ENCODE measurements at places on chromosomes 4 and X.

- no peak for DNase-seq
Observed at GRCh38 chr4:182175788-182176519, 67.2 kb upstream of the TENM3 start.

GRCh38 chrX:121479406-121479805 lies 432.0 kb downstream of the GLUD2 start:
- no peak for DNase-seq

DNA sequence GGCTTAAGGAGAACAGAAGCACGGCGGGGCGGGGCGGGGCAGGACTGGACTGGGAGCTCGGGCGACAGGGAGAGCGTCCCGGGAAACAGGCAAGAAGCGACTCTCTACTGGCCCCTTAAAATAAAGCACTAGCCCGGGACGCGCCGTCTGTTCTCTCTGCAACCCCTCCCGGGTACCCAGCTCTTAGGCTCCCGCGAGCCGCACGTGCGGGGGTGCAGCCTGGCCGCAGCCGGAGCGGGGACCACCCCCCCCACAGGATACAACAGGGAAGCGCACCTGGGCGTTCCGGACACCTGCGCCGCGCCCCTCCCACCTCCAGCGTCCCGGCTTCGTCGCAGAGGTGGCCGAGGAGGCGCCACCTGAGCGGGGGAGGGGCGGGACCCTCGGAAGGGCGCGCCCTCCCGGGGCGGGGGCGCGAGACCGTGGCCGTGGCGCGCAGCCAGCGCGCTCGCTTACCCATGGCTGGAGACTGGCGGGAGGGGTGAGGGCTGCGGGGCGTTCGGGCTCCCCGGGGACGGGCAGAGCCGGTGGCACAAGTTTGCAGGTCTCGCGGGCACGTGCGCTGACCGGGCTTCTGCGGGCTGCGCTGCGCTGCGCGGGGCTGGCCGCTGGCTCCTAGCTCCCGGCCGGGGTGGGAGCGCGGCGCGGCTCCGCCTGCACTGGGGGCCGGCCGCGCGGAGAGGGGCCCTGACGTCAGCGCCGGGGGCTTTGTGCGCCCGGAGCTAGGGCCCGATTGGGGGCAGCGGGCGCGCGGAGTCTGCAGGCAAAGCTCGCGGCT lies 91.5 kb downstream of the GEMIN8 start:
- DNase-seq = no peak

DNA sequence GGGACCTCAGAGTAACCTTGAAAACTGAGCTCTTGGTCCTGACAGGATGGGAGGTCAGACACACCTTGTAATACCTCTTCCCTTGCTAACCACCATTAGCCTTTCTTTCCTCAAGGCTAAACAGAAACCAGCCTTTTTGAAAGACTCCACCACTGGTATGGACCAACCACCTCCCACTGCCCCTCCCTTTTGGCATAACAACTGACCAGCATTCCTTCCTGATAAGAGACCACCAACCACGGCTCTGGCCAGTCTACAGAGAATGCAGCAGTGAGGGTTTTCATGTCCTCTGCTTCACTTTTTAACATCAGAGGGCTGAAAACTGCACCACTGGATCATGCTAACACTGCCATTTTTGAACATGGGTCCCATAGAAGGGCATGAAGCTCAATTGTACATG lies 100.2 kb upstream of the MID1IP1 start:
- DNase-seq = no peak

DNA sequence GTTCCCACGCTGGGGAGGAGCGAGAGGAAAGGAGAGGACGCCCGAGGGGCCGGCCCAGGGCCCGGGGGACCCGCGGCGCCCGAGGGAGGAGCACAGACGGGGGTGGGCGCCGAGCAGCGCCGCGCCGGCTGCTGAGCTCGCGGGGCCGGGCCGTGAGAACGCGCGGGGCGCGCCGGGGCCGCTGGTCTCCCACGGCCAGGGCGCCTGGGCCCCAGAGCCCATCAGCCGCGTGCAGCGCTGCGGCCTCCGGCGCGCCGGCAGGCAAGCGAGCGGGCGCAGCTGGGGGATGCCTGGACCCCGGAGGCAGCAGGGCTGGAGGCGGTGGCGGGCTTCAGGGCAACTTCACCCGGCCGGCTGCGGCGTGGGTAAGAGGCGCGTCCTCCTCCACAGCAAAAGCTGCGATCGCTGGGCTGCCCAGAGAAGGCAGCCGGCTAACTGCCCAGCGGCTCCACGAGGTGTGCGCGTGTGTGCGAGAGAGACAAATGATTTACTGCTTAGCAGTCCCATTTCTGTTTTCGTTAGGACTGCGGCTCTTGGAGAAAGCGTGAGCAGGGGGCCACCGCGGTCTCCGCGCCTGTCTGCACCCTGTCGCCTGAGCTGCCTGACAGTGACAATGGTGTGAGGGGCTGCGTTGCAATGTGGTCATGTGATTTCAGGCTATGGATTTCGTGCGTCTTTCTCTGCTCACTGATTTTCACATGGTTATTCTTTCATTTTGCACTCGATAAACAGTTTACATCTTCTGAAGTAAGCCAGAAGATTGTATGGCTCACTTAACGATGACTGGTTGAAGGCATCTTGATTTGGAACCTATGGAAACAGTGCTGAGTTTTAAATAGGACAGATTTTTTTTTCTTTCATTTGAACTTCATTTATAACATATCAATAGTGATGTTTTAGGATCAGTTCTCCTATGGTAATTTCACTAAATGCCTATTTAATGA lies 1.2 kb downstream of the GUCY1A1 start:
- DNase-seq = no peak

- no peak for DNase-seq
Observed at GRCh38 chr4:97942951-97943350, 200.3 kb downstream of the STPG2 start.

DNA sequence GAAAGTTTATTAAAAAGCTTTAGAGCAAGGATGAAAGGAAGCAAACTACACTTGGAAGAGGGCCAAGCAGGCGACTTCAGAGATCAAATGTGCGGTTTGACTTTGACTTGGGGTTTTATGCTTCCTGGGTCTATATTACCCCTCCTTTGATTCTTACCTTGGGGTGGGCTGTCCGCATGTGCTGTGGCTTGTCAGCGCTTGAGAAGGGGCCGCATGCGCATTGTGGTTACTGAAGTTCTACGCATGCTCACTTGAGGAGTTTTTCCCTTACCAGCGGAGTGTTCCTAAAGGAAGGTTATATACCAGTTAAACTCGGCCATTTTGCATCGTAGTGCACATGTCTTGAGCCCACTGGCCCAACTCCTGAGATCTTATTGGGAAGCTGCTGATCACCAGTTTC lies 9.9 kb downstream of the ZNF157 start:
- peak; percentile 75 for DNase-seq

- DNase-seq = no peak
Observed at GRCh38 chr4:102988429-102989020, 31.0 kb downstream of the SLC9B1 start.

DNA sequence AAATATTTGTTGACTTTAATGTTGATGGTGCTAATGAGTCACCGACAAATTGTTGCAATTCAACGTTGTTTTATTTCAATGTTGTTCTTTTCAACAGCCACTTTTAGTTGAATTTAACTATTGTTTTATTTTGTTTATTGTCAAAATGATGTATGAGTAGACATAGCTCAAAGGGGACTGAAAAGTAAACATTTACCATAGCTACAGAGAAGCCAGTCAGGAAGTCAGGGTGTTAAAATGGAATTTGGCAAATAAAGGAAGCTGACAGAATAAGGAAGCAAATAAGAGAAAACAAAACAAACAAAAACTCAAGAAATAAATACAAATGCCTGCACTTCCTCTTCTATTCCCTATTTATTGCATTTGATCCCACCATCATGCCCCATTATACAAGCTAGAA lies 648.4 kb upstream of the HTR2C start:
- no peak for DNase-seq

DNA sequence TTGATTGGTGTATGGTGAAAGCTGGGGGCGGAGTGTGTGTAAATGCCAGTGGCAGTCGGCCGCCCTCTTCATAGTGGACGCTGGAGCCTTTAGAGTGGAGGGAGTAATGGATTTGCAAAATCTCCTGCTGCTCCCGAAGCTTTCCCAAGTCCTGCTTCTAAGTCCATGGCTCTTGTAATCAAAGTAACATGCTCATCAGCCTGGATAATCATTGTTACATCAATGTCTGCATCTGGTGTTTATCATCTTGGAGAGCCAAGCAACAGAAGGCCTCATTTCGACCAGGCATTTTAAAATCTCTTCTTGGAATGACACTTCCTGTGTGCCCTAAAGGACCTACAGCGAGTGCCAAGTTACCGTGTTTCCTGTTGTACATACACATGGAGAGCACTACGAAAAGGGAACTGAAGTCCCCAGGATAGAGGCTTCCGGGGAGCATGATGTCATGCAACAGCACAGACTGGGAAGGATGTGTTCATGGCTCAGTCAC lies 32.2 kb downstream of the UNC5C start:
- DNase-seq = no peak

DNA sequence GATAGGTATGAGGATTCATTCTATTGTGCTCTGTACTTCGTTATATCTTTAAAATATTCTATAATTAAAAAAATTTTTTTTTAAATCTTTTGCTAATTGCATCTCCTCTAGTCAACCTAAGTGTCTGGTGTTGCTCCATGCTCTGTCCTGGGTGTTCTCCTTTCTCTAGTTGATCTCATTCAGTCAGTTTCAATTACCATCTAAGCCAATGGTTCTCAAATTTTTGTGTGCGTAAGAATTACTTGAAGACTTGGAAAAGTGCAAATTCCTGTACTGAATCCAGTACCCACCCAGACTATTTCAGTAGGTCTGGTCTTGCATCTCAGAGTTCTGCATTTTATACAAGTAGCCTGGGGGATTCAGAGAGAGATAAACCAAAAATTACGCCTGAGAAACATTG lies 6.7 kb downstream of the TMPRSS11D start:
- no peak for DNase-seq

DNA sequence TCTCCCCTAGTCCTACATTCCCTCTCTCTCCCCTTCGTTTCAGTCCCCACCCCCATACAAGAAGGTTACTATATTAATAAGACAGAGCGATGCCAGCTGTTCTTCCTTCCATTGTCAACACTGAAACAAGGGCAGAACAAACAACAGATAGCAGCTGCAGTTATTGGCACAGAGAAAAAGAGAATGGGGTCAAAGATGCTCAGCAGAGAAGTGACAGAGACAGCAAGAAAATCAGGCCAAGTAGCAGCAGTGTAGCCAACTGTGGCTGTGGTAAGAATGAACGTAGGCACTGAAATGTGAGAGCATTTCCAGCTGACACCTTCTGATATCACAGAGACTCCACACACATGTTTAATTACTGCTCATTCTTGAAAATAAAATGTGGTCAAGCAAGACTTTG lies 641.8 kb downstream of the FSTL5 start:
- no peak for DNase-seq

DNA sequence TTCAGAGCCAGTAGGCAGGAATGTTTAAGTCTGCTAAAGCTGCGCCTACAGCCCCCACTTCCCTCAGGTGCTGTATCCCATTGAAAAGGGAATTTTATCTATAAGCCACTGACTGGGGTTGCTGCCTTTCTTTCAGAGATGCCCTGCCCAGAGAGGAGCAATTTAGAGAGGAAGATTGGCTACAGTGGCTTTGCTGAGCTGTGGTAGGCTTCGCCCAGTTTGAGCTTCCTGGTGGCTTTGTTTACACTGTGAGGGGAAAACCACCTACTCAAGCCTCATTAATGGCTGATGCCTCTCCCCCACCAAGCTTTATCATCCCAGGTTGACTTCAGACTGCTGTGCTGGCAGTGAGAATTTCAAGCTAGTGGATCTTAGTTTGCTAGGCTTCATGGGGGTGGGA lies 67.7 kb upstream of the PRDM5 start:
- DNase-seq = no peak

DNA sequence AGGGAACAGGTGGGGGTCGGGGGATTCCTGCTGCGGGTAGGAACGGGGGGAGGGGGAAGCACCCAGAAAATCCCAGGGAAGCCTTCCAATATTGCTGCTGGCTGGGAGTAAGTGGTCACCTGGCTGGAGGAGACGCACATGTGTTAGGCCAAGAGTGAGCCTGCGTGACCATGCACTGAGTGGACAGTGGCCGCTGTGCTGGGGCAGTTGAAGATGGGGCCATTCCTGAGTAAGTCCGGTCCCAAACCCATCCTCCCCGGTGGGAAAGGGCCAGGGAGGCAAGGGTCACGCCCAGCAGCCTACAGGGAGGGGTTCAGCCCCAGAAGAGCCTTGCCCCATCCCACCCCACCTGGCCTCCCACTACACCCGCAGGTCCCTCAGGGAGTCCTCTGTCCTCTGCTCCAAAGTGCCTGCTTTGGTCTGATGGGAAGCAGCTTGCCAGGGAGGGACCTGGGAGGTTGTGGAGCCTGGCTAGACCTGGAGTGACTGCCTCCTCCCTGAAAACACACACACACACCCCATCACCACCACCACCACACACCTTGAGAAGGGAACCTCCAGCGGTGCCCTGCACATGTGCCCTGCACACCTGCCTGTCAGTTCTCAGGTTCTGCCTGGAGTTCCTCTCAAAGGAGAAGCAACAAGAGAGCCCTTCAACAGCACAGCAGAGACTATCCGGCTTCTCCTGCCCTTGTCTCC lies 6.1 kb downstream of the L1CAM start:
- DNase-seq = no peak

- DNase-seq = no peak
Observed at GRCh38 chr4:64121803-64122202, 287.4 kb downstream of the TECRL start.

Measured in activated CD4-positive, alpha-beta T cell treated with anti-CD3 and anti-CD28 coated beads, Interleukin-2, amount 10 ng/mL, durations not matched to agents 7 days and 5 days (primary cell).